Heart left ventricle (tissue), 16 donors: ENCODE measurements at places on chromosomes 6 and 20.

- no peak for DNase-seq
Observed at GRCh38 chr6:39638126-39638822, 86.9 kb downstream of the KIF6 start.

DNA sequence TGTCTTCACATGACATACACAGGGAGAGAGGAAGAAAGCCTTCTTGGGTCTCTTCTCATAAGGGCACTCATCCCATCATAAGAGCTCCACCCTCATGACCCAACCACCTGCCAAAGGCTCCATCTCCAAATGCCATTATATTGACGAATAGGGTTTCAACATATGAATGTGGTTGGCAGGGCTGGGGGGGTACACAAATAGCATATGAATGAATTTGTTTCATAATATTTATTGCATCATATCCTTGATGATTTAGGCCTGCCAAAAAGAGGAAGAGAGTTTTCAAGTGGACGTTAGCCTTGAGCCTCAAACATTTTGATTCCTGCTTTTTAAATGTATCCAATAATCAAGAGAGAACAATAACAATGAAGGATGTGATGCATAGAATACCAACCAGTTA, 26.2 kb upstream of the OPRM1 start:
- no peak for DNase-seq

DNA sequence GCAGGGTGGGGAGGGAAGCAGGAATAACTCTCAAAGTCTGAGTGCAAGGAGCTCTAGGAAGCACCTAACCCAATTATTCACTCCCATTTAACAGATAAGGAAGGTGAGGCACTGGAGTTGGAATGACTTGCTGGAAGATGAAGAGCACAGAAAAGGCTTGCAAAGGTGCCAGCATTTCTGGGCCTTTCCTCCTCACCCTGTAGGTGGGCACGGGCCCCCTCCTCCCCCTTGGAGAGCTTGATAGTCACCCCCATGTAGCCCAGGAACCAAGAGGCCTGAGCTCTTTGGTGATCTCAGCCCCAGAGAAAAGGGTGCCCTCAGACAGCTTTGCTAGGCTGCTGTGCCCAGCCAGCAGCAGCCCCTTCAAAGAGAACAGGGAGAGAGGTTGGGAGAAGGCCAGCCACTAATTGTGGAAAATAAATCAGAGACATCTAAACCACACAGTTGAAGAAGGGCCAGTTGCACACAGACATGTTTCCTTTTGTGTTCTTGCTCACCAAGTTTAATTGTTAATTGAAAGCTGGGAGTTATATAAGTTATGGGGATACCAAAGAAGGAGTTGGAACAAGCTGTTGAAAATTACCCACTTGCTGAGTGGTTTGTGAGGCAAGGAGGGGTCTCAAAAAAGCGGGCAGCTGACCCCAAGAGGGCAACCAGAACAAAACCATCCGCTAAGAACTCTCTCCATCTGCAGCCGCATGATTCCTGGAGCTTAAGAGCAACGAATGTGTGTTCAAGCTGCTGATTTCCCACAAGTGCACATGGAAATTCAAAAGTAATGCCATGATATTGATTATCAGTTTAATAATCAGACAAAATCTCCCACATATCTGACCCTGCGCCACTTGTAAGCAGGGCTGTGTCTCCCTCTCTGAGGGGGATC, 77.0 kb downstream of the MRPL14 start:
- peak; percentile 26 for DNase-seq

DNA sequence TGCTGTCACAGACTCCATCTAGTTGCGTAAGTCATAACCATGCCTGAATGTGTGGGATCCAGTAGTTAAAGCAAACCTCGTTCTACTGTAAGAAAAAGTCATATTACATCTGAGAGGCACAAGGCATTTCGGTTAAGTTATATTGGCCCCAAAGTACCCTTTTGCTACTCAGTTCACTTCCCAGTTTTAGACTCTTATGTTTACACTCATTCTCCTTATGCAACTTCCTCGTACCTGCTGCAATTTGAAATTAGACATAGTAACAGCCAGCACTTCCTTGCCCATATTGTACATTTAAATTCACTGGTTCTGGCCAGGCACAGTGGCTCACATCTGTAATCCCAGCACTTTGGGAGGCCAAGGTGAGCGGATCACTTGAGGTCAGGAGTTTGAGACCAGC, 37.0 kb downstream of the PEX7 start:
- no peak for DNase-seq

- peak; percentile 75 for DNase-seq
Observed at GRCh38 chr6:108562503-108562993, 1.8 kb downstream of the FOXO3 start.

- DNase-seq: no peak
Observed at GRCh38 chr6:144544266-144544830, 259.2 kb downstream of the UTRN start.

DNA sequence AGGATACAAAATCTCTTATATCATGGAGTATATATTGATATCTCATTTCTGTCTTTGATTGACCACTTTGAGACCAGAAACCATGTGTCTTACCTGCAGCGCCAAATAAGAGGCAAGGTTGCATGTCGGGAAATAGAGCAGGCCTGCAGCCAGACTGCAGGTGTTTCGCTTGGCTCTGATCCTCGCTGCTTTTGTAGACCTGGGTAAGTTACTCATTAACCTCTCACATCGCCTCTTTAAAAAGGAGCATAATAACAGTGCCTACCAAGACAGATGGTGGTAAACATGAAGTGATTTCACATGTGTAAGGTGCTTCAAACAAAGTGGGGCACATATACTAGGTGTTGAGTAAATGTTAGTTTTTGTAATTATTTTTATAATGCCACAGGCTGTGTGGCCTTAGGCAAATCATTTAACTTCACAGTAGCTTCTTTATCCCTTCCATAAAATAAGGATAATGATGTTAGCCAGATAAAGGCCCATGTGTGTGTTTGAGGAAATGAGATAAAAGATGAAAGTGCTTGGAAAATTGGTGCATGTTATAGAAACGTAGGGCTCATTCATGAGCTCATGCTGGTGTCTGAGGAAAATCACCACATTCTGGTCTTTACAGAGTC, 248.8 kb upstream of the MAP3K7 start:
- no peak for DNase-seq

DNA sequence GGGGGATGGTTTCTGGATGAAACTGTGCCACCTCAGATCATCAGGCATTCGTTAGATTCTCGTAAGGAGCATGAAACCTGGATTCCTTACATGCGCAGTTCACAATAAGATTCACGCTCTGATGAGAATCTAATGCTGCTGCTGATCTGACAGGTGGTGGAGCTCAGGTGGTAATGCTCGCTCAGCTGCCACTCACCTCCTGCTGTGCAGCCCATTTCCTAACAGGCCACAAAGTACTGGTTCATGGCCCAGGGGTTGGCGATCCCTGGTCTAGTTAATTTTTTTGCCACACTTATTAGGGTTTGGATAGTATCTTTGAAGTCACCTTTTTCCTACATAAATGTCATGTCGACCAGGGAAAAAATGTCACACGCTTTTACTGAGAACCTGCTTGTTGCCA, 96.8 kb upstream of the MLIP start:
- no peak for DNase-seq

DNA sequence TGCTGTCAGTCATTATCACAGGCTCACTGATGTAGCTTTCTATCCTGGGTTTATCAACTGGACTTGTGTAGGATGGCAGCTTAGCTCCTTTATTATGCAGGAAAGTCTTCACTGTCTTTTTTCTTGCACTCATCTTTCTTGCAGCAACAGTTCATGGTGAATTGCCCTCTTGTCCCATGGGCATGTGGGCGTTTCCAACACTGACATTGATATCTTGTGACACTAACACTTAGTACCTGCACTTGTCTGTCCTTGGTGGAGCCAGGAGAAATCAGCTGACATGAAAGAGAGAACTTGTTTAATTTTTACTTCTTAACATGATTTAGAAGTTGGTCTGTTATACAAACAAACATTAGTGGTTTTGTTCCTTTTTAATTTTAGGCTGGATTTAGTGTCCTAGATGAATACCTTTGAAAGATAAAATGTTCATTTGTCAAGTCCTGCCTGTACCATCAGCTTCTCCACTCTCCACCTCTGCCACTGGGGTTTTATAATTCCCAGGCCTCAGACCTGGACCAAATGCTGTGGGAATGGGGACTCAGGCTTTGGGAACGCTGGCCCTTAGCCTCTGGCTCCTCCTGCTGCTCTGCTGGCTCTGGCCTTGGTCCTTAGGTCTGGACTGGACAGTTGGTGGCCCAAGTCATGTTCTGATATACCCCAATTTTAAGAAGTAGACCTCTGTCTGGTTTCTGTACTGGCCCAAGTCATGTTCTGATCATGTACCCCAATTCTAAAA, 161.0 kb upstream of the LAMP5 start:
- DNase-seq: no peak

DNA sequence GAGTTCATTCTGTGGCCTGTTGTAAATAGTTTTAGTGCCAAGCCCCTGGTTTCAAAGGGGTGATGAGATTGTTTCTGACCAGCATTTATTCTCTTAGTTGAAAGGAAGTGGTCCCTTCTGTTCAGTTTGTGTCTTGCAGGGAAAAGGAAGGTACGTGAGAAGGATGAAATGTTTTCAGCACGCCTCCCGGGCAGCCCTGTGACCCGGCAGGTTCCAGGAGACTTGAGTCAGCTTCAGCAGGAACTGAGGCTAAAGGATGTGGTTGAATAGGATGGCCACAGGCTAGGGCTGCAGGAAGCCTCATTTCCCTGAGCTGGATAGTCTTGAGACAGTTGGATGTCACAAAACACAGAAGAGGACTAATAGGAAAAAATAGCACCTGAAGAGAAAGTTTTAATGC, 132.4 kb upstream of the SYNDIG1 start:
- no peak for DNase-seq

DNA sequence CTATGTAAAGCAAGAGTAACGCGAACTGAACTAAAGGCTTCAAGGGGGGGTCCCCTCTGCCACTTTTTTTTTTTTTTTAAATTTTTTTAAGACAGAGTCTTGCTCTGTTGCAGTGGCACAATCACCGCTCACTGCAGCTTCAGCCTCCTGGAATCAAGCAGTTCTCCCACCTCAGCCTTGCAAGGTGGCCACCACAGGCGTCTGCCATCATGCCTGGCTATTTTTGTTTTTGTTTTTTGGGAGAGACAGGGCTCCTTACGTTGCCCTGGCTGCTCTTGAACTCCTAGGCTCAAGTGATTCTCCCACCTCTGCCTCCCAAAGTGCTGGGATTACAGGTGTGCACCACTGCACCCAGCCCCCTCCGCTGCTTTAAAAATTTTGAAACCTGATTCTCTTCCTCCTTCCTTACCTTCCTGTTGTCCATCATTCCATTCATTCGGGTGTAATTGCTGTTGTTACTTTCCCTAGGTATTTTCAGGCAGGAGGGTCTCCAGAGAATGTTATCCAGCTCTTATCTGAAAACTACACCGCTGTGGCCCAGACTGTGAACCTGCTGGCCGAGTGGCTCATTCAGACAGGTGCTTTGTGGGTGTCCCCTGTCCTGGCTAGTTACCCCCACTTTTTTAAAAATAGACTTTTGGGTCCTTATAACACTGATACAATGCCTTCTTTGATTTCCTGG, 5.4 kb downstream of the NELFCD start:
- no peak for DNase-seq

DNA sequence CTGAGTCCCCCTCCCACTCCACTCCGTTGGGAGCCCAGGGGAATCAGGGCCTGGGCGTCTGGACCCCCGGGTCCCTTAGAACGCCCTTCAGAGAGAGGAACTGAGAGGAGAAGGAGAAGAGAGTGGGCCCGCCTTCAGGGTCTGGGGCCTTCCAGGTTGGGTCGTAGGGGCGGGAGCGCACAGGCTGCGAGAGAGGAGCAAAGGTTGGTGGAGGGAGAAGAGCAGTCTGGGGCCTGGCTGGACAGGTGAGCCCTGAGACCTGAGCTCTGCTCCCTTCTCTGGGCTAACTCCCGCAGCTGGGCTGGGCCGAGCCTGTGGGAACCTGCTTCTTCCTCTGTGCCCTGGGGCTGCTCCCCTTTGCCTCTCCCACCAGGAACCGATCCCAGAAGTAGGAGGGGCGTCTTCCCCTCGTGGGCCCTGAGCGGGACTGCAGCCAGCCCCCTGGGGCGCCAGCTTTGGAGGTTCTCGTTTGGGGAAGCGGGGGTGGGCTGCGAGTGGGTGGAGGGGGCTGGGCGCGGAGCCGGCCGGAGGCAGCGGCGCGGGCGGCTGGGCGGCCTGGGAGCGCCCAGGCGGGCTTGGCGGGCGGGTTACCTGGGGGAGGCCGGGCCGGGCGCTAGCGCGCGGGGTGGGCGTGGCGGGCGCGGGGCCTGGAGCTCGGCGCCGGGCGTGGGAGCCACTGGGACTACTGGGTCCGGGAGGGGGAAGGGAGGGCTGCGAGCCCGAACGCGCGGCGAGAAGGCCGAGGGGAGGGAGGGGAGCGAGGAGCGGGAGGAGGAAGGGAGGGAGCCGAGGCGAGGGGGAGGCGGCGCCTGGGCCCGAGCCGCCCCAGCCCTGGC, at the start of gene DDR1:
Gene DDR1 (plus strand): TSS at position 835 of the 836 bp plus-strand sequence. CDS start 4,211 bp downstream, outside the sequence.
- DNase-seq: peak; percentile 84

DNA sequence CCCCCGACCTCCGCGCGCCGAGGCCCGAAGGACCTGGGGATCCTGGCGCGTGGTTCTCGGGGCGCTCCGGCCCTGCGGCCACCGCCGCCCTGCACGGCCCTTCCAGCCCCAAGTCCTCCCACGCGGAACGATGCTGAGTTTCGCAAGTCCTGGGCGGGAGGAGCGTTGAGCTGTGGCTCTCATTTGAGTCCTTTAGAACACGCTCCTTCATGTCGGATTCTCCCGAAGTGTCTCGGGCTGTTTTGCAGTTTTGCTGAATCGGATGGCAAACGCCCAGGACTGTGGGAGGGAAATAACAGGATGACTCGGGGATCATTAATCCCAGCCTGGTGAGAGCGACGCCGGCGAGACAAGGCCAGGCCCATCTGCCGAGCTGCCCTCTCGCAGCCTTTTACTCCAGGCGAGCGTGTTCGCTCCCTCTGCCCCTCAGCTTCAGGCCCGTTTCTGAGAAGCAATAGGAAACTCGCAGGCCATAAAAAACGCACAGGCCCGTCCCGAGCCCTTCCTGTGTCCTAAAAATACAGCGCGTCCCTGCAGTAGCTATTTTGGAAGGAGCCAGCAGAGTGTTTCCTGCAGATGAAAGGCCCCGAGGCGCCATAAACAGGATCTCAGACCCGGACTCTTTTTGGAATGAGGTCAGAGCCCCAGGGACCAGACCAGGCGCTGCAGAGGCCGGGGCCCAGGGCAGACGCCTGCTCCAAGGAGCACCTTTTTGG, 153.5 kb downstream of the DLL1 start:
- peak; percentile 67 for DNase-seq

DNA sequence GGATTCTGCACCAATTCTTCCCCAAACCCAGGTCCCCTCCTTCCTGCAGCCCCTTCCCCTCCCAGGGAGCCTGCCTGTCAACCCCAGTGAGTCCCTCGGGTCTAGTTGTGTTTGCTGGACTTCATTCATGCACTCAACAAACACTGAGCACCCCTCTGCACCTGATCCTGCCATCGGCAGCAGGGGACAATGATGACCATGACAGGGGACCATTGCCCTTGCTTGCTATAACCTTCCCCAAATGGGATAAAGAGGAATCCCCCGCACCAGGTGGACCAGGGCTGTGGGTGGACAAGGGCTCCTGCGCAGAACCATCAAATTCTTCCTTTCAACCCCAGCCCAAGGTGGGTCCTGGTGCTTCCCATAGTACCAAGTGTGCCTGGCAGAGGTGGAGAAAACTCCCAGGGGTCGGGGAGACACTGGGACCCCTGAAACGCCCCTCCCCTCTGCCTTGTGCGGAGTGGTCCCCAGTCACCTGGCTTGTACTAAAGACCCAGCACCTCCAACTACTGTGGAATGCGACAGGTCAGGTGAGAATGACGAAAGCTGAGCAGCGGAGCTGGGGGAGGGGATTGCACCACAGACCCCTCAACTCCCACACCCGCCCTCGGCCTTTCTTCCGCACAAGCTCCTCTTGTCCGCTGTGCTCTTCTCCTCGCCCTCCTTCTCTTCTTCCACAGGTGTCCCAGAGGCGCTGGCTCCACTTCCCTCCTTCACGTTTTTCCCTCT, 119.9 kb upstream of the ZNF217 start:
- DNase-seq: no peak
